Fibroblast of skin of right quadriceps (primary cell): ENCODE measurements at places on chromosomes 3 and 15.

DNA sequence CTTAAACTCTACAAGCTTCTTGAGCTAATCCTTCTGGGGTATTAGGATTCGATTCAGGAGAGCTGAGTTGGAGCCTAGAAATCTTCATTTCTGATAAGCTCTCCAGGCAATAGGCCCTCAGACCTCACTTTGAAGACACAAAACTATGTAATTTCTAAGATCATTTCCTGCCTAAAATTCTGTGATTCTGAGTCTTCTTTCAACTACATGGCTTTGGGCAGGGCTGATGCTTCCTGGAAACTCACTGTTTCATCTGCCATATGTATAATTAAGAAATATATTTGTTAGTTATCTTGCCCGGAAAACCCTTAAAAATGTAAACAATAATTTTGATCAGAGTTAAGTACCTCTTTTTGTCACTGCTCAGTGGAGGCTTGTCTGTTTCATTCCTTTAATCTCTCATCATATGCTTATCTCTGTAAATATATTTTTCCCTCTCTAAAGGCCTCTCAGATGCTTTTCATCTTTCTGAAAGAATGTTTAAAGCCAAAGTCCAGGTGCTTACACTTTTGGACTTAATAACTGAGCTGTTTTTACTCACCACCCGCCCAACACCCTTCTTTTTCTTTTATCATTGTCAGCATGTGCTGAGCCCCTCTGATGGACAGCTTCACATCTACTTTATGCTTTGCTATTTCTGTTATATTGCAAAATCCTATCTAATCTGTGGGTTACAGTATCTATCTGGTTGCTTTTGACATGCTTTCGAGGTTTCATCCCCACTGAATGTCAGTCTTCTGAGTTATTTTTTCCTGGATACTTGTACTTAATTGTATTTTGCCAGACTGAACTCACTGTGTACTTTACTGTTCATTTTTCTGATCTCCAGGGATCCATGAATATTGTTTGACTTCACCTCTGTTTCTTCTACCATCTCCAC, 38.2 kb downstream of the FILIP1L start:
- DNase-seq = no peak

DNA sequence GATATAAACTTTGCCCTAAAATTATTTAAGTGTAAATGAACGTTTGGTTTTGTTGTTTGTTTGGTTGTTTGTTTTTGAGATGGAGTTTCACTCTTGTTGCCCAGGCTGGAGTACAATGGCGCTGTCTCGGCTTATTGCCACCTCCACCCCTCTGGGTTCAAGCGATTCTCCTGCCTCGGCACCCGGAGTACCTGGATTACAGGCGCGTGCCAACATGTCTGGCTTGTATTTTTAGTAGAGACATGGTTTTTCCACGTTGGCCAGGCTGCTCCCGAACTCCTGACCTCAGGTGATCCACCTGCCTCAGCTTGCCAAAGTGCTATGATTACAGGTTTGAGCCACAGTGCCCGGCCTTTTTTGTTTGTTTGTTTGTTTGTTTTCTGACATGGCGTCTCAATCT, 87.9 kb upstream of the CHD2 start:
- DNase-seq = no peak

DNA sequence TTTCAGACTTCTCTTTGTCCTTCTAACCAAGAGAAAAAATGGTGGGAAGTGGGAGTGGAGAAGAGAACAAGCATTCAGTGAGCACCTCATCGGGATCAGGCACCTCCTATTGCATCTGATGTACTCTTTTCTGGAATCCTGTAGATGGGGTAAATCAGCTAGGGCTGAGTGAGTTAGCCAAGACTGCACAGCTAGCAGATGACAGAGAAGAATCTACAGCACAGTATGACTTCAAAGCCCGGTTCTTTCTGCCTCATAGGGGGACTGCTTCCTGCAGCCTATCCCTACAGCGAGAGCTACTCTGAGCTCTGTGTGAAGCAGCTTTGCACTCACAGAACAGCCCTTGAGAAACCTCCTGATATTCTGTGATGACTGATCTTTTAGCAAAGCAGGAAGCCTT, 275.2 kb upstream of the MEIS2 start:
- peak; percentile 21 for DNase-seq

GRCh38 chr15:73607843-73608242, 25.3 kb downstream of the NPTN start:
- no peak for DNase-seq

- DNase-seq = no peak
Measured at GRCh38 chr3:162605651-162606204, 1109.1 kb downstream of the OTOL1 start.

- no peak for DNase-seq
Measured at GRCh38 chr3:40387001-40387894, at the start of gene ENTPD3. TSS of gene ENTPD3 (plus strand) at chr3:40387184. CDS start at chr3:40388058, 874 bp downstream.

- DNase-seq = no peak
Measured at GRCh38 chr3:38490281-38491030, 5.7 kb upstream of the EXOG start.

DNA sequence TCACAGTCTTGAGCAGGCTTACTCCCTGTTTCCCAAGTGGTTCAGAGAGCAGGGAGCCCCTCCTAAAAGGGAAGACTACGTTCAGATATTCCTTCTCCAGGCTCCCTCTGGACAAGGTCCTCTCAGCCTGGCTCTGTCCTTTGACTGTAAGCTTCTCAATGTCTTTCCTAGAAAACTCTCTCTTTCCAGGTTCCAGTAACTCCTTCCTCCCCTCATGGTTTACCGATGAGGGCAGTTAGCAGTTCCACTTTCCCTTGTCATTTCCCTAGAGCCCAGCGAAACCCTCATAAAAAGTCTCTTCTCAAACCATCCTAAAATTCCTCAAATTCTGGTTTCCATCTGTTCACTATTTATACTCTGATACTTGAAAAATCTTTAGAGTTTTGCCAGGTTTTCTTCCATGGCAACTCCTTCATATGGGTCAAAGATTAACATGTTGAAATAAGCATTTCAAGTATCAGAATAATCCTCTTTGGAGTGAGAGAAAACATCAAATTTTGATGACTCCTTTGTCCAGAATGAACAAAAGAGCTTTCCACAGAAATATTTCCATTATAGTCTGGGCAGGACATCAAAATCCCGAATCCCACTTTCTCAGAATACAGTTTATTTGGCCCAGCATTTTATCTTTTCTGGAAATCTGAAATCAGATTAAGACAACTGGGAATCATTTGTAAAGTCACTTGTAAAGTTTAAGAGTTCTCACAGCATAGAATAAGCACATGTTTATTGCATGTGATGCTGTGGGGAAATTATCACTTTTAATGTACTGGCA, 599.4 kb downstream of the UNC13C start:
- no peak for DNase-seq

DNA sequence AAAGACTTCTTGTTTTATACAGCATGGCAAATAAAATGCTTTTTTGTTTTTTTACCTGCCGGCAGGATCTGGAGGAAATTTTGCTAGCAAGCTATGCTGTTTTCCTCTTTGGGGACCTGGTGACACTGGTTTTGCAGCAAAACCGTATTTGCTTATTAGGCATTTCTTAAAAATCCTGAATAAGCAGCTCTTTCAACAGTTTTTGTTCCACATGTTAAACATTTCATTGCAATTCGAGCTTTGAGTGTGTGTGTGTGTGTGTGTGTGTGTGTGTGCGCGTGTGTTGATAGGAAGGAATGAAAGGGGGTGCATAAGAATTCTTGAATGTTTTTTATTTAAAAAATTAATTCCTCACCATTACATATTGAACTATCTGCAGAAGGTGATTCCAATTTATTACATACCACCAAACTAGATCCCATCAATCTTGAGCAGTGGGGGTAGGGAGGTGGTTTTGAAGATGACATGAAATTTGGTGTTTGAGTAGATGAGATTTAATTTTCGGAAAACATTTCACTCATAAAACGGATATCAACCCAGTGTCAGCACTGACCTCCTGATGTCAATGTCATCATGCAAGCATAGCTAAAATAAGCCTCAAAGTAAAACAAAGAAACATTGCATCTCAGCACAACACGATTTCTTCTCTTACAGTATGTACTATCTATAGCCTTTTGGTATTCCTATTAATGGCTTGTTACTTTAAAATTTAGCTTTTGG, 17.3 kb downstream of the ZBTB38 start:
- peak; percentile 49 for DNase-seq

DNA sequence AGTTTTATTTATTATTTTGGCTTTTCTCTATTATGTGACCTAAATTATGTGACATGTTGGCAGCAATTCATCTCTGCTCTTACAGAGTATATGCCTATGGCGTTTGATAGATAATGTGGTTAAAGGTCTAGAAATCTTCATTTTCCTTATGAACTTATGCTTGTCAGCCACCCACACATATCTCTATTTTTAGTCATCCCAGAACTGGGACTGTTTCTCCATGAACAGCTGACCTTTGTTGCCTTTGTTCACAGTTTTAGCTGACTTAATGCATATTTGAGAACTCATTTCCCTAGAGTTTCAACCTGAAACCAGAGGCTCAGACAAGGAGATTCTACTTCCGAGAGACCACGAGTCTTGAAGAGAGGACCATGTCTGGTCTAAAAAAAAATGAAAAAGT, 176.5 kb downstream of the RAP2B start:
- DNase-seq = peak; percentile 63

- no peak for DNase-seq
Measured at GRCh38 chr15:80854104-80854503, 74.9 kb downstream of the CEMIP start.
